8988T (cell line): ENCODE measurements at places on chromosomes 16 and 17.

DNA sequence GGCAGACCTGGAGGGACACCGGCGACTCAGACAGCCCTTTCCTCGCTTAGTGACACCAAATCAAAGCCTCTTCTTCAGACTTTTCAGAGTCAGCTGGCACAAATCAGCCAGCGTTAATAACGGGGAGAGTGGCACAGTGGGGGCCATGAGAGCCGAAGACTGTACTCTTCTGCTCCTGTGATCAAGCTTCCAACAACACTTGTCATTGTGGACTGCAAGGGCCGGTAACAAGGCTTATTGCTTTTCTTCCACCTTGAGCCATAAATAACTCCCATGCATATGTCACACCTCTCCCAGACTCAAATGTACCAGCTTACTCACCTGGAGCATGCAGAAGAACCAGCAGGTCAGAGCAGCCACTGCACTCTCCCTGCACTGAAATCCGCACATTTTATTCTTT lies 12.8 kb downstream of the FLCN start:
- DNase-seq, result no peak

DNA sequence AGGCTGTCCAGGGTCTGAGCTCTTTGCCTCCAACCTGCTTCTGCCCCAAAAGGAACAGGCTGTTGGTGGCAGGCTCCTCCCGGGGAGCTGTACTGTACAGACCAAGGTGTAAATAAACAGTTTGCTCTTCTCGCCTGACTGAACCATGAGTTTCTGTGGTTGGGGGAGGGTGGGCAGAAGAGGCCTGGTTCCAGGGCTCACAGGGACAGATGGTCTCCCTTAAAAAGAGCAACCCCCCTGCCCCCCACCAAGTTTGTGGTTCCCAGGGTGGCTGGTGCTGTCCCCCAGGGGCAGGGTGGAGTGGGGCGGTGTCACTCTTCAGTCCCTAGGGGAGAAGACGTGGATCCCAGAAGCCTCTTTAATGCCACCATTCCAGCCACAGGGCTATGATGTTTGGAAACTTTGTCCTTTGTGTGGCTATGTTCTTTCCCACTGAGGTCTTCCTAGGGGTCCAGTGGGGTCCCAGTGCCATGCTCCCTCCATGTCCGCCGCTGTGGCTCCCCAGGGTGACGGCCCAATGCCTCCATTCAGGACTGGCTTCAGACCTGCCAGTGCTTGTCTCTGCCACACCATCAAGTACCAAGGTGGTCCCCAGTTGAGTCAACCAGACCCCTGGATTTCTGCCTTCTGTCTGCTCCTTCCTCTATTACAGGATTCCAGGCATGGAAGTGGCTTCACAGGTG lies 146.7 kb downstream of the RAB11FIP4 start:
- DNase-seq, result no peak

DNA sequence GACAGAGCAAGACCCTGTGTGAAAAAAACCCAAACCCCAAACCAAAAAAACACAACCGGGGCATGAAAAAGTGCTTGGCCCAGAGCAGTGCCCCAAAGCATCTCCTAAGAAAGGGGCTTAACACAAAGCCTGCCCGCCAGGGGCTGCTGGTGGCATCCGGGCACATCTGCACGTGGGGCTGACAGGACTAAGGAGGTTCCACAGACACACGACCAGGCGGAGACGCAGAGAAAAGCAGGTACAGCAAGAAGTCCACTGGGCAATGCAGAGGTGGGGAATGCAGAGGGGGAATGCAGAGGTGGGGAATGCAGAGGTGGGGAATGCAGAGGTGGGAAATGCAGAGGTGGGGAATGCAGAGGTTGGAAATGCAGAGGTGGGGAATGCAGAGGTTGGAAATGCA lies 109.2 kb downstream of the ZNF778 start:
- no peak for DNase-seq

DNA sequence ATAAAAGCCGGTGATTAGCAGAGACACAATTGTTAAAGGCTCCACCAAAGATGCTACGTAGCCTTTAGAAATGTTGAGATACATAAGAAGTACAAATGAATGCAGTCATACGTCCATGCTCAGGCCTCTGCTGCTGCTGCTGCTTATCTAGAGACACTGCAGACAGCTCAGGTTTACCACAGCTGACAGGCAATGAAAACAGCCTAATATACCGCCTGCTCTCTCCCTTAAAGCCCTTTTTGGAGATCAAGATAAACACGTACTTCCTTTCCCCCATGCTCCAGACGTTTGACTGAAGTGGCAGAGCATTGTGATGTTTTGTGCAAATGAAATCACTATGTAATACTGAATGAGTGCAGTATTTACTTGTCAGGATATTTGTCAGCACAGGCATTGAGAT lies 185.3 kb downstream of the AATF start:
- DNase-seq, result no peak

- DNase-seq, result peak; percentile 41
These were observed 77.0 kb downstream of the MYH13 start for GRCh38 chr17:10295728-10296343.

- DNase-seq, result no peak
These were observed 7.2 kb downstream of the RASL10B start for GRCh38 chr17:35738519-35739133.

- DNase-seq, result no peak
These were observed 5.8 kb upstream of the ZDHHC7 start for GRCh38 chr16:85017151-85017550.
